ENCODE measurements at places on chromosomes 13 and 19. TPM values are rescaled to one million over a fixed set of nuclear protein-coding genes. Genes with fewer than 3 reads are reported as not detected.

DNA sequence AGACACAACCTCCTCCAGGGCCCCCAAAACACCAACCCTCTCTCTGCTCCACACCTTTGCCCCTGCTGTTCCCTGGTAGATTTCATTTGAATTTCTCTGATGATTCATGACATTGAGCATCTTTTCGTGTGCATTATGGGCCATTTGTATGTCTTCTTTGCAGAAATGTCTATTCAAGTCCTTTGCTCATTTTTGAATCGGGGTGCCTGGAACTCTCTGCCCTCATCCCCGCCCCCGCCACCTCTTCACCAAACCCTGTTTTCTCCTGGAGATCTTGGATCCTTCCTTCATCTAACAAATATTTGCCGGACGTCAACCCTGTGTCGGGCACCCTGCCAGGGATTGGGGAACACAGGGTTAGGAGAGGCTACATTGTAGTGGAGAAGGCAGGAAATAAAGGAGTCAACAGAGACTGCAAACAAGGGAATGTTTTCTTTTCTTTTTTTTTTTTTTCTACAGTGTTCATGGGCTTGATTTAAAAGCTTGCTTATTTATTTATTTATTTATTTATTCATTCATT is 25.5 kb upstream of the SLC1A5 start:
- no peak for DNase-seq

DNA sequence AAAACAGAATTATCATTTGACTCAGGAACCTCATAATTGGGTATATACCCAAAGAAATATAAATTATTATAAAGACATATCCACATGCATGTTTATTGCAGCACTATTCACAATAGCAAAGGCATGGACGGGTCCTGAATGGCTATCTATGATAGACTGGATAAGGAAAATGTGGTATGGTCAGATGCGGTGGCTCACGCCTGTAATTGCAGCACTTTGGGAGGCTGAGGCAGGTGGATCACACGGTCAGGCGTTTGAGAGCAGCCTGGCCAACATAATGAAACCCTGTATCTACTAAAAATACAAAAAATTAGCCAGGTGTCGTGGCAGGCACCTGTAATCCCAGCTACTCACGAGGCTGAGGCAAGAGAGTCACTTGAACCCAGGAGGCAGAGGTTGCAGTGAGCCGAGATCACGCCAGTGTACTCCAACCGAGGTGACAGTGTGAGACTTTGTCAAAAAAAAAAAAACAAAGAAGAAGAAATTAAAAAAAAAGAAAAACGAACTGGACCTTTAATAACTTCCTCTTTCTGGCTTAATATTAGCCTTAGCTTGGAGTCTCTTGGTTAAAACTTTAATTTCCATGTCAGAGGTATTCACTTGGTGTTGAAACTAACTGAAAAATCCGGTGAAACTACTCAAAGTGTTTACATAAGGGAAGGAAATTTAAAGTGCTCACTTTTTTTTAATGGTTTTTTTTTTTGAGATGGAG is 104.4 kb downstream of the ZNF486 start:
- DNase-seq = no peak

DNA sequence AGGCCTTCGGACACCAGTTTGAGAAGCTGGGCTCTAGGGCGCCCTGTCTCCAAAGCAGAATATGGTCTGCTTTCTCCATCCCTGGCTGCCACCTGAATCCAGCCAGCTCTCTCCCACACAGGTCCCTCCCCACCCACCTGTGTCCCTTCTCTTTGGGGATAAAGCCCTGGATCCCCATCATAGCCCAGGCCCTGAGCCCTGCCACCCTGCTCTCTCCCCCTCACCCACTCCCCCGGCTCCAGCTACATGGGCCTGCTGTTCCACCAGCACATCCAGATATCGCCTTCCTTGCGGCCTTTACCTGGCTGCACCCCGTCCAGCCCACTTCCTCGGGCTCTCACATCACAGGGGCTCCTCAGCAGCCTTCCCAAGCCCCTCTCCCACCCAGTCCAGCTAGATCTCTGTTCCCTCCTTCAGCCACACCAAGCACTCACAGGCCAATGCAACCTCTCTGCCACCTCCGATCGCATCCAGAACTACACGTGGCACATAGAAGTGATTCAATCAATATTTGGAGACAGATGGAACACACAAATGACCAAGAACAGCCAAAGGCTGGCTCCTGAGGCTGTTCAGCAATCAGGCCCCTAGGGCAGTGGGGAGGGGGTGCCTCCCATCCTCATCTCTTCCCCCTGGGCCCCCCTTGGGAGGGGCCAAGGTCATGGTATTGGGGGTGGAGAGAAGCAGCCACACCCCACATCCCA is 7.6 kb downstream of the AKT2 start:
- no peak for DNase-seq

C19orf81 gene
- 1.4 TPM for total RNA-seq

CBARP gene
- 2.7 TPM for total RNA-seq

Data from spinal cord (tissue), 10 donors.